ENCODE measurements at places on chromosomes 12 and 14.
A peak's percentile ranks its signal among the peaks of the same experiment; 100 is the strongest.

DNA sequence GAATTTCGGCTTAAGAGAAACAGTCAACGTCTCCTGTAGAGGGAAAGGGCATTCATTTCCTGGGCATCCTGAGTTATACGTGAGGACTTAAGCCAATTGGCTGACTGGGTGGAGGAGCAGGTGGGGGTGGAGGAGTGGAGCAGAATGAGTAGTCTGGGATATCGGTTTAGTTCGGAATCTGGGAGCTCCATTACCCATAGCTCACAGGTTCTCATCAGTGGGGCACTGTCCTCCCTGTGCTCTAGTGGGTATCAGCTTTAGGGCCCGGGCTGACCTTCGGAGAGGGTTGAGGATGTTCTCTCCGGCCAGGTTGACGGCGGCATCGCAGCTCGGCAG, 704 bp downstream of the SDR39U1 start:
- DNase-seq, result no peak

- no peak for DNase-seq
Observed at GRCh38 chr12:102413396-102413795, 67.0 kb downstream of the IGF1 start.

DNA sequence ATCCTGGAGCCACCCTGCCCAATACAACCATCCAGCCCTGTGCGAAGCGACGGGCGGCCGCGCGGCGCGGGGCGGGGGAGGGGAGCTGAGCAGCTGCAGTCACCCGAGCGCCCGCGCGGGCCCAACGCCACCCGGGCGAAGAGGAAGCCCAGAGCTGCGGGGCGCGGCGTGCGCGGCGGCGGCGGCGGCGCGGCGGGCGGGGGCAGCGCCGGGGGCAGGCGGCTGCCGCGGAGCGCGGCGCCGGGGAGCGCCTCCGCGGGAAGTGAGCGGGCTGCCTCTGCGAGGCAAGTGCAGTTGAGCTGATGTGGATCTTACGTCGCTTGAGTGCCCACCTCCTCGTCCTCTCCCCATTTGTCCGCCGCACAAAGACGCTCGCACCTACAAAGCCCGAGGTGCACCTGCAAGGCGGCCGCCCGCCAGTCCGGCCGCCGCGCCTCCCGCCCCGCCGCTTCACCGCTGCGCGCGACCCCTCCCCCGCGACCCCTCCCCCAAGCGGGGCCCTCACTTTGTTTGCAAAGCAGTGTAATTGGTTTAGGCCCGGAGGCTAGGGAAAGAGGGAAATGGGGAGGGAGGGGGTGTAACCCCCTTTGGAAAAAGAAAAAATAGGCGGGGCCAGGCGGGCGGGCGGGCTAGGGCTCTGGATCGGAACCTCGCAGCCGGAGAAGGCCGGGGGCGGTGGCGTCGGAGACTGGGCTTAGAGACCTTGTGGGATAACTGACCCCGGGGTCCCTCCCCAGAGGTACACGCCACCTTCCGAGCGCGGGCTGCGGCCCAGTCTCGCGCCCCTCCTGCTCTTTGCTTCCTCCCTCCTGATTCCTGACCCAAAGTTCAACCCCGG, at the start of the genes FOXA1 and TTC6:
Gene FOXA1, minus strand, starts transcription at position 279 of the 838 bp plus-strand sequence. Its CDS starts 277 bp downstream, at position 2.
Gene TTC6, plus strand, starts transcription at position 659 of the 838 bp plus-strand sequence. CDS start 26,436 bp downstream, outside the sequence.
- no peak for DNase-seq

GRCh38 chr14:89242652-89243279, 174.3 kb downstream of the FOXN3 start:
- no peak for DNase-seq

DNA sequence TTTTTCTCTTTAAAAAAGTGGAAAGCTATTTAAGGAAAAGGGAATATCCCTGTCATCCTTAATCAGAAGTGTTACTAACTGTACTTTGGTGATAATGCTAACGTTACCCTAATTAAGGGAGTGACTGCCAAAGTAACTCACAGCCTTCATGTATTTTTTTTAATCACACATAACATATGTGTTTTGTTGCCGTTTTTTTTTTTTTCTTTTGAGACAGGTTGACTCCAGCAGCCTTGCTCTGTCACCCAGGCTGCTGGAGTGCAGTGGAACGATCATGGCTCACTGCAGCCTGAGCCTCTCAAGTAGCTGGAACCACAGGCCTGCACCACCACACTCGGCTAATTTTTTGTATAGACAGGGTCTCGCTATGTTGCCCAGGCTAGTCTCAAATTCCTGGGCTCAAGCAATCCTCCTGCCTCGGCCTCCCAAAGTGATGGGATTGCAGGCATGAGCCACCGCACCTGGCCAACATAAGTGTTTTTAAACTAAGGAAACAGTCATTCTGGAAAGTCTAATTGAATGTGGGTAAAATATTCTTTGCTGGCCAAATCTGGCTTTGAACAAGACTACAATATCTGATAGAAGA, 56.5 kb downstream of the HECTD4 start:
- no peak for DNase-seq

- DNase-seq, result no peak
Observed at GRCh38 chr14:74176400-74176793, 62.9 kb upstream of the VSX2 start.

DNA sequence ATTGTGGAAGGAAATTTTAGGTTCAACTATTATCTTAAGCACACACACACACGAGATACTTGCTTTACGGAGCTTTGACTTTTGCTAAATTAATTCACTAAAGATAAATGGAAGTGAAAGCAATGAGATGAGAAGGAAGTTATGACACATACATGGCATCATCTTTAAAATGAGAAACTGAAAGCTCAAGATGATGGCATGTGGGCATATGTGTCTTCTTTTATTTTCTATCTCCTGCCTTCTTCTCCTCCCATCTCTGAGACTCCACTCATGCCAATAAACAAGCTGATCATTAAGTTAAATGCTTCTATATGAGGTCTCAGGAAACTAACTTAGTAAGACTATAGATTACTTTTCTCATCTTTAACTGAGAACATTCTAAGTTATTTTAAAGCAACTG, 216.7 kb downstream of the MED13L start:
- no peak for DNase-seq

- DNase-seq, result peak; percentile 72
Observed at GRCh38 chr12:124906606-124907261, 7.7 kb downstream of the UBC start.

GRCh38 chr12:130227641-130228040, 65.4 kb downstream of the FZD10 start:
- no peak for DNase-seq

DNA sequence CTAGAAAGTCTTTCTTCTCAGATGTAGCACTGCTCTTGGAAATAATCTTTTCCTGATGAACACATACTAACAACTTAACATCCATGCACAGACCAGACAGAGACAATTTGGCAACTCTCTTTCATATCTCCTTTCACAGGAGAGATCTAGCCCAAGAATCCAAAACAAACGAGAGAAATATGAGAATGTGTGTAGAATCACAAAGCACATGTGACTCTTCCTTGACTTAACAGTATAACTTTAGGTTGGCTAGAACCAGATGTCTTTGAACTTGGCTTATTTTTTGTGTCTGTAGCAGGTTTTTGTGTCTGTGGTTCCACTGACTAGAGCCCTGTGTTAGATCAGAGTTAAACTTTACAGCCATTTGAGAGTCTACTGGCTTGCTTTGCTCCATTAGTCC, 114.2 kb downstream of the STXBP6 start:
- no peak for DNase-seq

DNA sequence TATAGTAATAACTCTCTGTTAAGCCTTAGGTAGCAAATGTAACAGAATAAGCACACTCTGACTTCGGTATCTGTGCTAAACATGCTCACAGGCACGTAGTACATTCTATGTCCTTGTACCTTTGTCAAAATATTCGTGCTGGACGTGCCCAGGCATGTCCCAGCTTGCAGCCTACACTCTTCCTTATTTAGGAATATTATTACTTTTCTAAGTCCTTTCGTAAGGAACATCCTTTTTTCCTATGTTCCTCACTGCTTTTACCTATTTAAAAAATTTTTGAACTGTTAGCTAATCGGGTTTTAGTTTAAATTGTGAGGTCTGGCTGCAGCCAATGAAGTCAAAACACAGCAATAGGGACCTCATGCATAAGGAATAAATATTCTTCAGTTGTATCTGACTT, 24.1 kb upstream of the UBC start:
- no peak for DNase-seq

DNA sequence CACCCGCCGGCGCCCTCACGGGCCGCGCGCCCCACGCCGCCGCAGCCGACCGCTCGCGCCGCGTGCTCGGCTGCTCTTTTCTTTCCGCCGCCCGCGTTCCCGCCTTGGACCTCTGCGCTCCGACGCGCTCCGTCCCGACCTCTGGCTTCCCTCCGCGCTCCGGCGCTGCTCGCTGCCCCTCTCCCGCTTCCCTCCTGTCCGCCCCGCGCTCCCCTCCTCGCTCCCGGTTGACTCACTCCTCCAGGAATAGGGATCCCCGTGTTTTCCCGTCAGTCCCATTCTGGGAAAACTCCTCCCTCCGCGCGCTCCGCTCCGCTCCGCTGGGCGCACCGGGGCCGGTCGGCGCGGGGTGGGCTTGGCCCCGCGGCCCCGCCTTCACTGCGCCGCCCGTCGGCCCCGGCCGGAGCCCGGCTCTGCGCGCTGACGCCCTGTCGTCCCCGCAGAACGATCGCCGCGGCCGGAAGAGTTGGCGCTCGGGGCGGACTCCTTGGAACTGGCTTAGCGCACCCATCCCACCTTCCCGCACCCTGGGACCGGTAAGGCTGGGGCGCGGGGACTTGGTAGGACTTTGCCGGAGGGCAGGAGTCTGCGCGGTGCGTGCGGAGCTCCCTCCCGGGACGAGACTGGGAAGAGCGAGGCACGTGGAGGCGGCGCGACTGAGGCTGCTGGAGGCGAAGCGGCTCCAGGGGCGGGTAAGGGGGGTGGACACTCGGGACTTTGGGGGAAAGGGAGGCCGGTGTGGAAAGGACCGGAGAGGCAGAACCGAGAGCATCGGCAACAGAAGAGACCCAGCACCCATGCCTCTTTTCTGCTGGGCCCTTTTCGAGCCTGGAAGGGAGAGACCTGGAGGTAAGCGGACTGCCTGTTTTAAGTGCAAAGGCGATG, 550 bp downstream of the TEAD4 start:
- peak; percentile 51 for DNase-seq

- DNase-seq, result no peak
Observed at GRCh38 chr12:4780641-4781611, 60.7 kb downstream of the GALNT8 start.

GRCh38 chr14:59566725-59567124, 9.9 kb downstream of the CCDC175 start:
- no peak for DNase-seq

Data from NCI-H226 (cell line).